ENCODE measurements at places on chromosomes 7 and 10. TPM values are rescaled to one million over a fixed set of nuclear protein-coding genes. Genes with fewer than 3 reads are reported as not detected.

Gene ZNF25
- 1.8 TPM for total RNA-seq

Gene NME8
- not detected for total RNA-seq

Gene LRMDA
- 4.5 TPM for total RNA-seq

Gene SFXN2
- 13.6 TPM for total RNA-seq
